ENCODE measurements at places on chromosomes 6 and 20. TPM values are rescaled to one million over a fixed set of nuclear protein-coding genes. Genes with fewer than 3 reads are reported as not detected.

CTNNBL1 gene
- 55.1 TPM for total RNA-seq

ADAT2 gene
- total RNA-seq: 25.9 TPM

STK4 gene
- total RNA-seq: 27.5 TPM

NDUFAF4 gene
- 142 TPM for total RNA-seq

RBPJL gene
- not detected for total RNA-seq

HLA-G gene
- total RNA-seq: not detected

MBOAT1 gene
- total RNA-seq: 16.5 TPM

SLC35B3 gene
- total RNA-seq: 11.3 TPM

PRICKLE4 gene
- total RNA-seq: 0.87 TPM

KIAA0408 gene
- total RNA-seq: not detected

PHACTR3 gene
- not detected for total RNA-seq

CYP21A2 gene
- 1.3 TPM for total RNA-seq

ARFGEF3 gene
- total RNA-seq: 0.07 TPM

GRM1 gene
- total RNA-seq: not detected

ADGRG6 gene
- total RNA-seq: 0.13 TPM

SOX4 gene
- 0.29 TPM for total RNA-seq

GCNT2 gene
- total RNA-seq: 1.8 TPM

SLC22A23 gene
- total RNA-seq: 7.3 TPM

POLR3F gene
- total RNA-seq: 7.2 TPM

DTNBP1 gene
- 37.1 TPM for total RNA-seq

SYCP2 gene
- 1.5 TPM for total RNA-seq

FAM110A gene
- 15.5 TPM for total RNA-seq

TP53TG5 gene
- total RNA-seq: not detected

GPR6 gene
- not detected for total RNA-seq

ANGPT4 gene
- not detected for total RNA-seq

LRRC1 gene
- total RNA-seq: not detected

VWA7 gene
- 2.9 TPM for total RNA-seq

SCRT2 gene
- 0.75 TPM for total RNA-seq

CYP39A1 gene
- total RNA-seq: not detected

TSBP1 gene
- total RNA-seq: not detected

GNL1 gene
- 112 TPM for total RNA-seq

SLC22A7 gene
- total RNA-seq: not detected

NQO2 gene
- total RNA-seq: 139 TPM

GSTA2 gene
- not detected for total RNA-seq

OLIG3 gene
- total RNA-seq: not detected

SIRPA gene
- total RNA-seq: 0.40 TPM

KCNG1 gene
- 1.5 TPM for total RNA-seq

OOEP gene
- not detected for total RNA-seq

PLA2G7 gene
- not detected for total RNA-seq

ISM1 gene
- not detected for total RNA-seq

LRRN4 gene
- not detected for total RNA-seq

TAAR1 gene
- total RNA-seq: not detected

YIPF3 gene
- 65.1 TPM for total RNA-seq

ATP9A gene
- total RNA-seq: 0.42 TPM

GMPR gene
- total RNA-seq: 64.1 TPM

PDE7B gene
- not detected for total RNA-seq
